HL-60 (cell line): ENCODE measurements at places on chromosomes 2 and 18.

DNA sequence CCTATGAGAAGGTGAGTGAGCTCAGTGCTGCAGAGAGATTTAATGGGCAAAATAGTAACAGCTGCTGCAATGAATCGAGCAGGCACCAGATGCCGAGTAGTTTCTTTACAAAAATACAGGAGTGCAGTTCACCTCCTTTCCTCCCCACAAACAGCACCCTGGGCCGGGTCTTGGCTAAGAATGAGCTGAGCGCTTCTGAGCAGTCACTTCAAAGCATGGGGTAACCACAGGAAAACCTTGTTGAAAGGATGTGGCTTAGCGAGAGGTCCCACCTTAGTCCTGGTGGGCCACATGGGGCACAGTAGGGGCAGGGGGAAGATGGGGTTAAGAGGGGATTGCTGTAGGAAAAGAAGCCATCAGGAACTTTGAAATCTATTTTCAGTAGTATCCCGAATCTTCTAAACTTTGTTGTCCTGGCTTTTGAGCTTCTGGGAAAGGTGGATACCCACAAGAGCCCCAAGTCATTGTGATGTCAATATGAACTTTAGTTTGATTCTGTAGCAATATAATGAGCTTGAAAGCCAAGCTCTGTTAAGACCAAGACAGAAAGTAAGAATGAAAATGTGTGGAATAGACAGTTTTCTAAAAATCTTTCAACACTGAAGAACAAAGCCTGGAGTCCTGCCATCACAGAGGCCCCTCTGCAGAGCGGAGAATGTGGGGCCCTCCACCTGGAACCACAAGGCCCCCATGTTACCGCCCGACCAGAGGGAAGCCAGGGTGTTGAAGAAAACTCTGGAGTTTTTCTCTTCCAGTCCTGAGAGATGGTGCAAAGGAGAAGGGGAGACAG, 101.0 kb upstream of the ZNF236 start:
- DNase-seq, result no peak

DNA sequence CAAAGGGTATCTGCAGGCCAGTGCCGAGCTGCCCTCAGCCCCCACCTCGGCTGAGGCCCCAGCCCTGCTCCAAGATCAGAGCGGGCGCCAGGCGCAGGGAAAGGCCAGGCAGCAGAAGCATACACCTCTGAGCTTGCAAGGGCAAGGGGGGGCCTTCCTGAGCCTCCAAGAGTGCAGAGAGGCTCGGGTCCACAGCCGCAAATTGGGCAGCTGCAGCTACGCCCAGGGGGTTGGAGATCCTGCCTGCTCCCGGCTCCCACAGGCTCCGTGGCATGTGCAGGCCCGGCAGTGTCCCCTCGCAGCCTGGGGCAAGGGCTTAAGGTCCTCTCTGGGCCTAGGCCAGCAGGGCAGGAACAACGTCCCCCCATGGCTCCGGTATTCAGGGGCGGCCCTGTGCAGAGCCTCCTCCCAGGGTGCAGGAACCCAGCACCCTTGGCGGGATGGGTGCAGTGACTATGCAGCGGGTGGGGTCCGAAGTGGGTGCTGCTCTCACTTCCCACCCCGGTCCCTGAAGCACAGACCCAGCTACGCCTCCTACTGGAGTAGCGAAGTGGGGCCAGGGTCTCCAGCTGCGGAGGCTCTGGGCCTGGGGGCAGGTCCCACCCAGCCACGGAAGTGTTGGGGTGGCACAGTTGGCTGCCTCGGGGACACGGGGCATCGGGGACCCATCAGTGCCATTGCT, 120.2 kb upstream of the TMEFF2 start:
- no peak for DNase-seq

DNA sequence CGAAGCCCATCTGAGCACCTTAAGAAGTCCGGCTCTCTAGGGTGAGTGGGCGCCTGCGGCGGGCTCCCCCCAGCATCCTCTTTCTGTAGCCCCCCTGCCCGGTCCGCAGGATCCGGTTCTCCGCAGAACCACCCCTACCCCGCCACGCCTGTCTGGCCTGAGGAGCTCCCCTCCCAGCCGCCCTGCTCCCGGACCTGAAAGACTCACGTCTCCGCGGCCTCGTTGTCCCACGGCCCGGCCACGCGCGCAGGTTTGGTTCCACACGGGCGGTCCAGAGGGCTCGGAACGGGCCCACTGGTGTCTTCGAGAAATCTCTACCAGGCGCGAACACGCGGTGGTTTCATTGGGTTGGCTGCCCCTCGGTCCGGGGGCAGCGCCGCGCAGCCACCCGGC, 237 bp downstream of the SLC39A6 start:
- DNase-seq, result no peak

DNA sequence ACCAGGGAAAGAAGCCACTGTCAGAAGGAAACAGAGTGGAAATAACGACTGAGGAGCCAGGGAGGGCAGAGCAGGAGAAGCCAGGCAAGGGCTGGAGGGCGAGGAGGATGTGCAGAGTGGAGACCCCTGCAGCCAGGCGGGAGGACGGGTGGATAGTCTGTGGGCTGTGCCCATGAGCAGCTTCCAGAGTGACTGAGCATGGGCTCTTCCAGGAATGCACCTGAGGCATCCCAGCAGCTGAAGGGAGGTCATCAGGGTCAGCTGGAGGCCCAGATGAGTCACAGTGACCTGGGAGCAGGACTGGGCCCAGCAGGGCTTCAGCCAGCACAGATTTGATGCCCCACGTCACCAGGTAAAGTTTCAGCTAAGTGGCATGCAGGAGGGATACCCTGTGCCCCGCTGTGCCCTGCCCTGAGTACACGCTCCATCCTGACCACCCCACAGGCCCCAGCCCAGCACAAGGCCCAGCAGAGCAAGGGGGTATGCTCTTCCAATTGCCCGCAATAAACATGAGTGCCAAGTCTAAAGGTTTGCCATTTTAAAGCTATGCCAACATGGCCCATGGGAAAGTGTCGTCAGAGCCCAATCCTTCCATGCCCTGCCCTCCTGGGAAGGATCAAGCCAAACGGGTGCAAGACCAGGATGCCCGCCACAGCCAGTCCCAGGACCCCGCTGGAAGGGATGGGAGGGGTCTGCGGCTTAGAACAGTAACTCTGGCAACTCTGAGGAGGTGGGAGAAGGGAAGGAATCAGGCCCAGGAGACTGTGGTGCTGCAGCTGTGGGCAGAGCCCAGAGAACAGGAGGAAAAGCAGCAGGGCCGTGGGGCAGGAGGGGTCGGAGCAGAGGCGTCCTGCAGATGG, 85.7 kb downstream of the SEPTIN10 start:
- DNase-seq, result no peak

- no peak for DNase-seq
Measured at GRCh38 chr2:120912101-120912985, 176.7 kb downstream of the GLI2 start.

GRCh38 chr2:48589170-48589767, 28.4 kb upstream of the GTF2A1L start:
- DNase-seq, result peak; percentile 34

DNA sequence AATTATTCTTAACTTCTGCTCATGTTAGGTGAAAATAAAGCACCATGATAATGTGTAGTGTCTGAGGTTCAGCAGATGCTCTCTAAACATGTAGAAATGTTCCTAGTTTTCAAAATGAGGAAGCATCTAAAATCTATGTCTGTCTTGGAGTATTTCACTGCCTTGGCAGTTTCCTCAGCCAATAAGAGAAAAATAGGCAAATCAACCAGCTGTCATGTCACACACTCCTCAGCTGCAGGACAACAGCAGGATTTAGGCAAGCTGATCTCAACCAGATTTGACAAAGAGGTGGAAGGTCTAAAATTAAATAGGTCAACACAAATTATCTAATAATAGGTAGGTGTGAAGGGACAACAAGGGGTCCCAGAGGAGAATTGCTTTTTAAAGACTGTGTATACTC, 164.1 kb upstream of the BOD1L2 start:
- no peak for DNase-seq

- no peak for DNase-seq
Measured at GRCh38 chr2:150107170-150107569, 380.3 kb downstream of the RND3 start.
